ENCODE measurements at places on chromosomes 5 and 9.

DNA sequence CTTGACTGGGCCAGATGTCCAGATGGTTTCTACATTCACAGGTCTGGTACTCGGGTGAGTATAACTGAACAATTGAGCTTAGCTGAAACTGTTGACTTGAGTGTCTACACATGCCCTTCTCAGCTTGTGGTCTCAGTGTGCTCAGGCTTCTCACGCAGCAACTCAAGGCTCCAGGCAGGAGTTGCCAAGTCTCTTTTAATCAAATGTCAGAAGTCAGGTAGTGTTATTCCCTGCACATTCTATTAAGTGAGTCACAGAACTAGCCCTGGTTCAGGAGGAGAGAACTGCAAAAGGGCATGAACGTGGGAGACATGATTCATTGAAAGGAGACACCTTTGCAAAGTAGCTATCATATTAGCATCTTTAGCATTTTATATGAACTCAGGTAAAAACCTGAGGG lies 199.3 kb upstream of the ACTBL2 start:
- DNase-seq, result no peak

DNA sequence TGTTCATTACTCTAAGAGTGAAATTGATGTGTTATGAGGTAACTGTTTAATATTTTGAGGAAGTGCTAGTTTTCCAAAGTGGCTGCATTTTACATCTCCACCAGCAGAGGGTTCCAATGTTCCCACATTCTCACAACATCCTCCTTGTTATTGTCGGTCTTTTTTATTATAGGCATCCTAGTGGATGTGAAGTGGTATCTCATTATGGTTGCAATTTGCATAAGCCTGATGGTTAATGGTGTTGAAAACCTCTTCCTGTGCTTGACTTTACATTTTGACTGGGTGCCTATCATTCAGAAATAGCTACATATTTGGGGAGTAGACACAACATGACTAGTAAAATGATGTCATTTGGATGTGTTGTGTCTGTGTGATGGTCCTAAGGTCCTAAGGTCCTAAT lies 143.6 kb downstream of the MRPS30 start:
- no peak for DNase-seq

DNA sequence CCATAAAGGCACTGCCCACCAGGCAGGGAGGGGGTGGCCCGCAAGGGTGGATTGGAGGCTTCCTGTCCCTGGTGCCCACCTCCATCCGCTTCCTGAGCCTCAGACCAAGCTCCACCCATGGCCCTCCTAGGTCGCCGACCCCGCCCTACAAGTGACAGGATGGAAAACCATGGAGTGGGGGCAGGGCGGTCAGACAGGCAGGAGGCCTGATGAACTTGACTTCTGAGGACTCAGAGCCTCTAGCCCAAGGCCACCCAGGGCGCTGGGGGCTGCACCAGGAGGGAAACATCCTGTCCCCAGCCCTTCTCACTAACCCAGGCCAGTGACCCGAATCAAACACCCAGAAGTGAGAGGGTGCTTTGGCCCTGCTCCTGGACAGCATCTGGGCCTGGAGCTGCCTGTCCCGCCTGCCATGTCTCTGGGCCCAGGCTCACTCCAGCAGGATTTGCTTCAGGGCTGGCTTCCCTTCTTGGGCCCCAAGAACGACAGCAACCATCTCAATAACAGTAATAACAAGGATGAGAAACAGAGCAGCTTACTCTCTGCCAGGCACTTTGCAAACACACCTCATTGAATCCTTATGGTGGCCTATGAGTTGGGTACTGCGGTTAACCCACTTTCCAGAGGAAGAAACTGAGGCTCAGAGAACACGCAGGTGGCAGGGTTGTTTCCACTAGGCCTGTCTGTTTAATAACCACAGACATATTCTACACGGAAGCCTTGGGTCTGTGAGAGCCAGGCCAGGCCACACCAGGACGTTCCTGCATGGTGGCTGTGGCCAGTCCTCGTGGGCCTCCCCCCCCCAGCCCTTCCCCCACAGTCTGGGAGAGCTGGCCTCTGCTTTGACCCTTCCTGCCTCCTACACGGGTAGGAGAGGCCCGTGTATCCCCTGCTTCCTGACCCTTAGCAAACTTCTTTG lies 4.4 kb upstream of the ST6GALNAC6 start:
- DNase-seq, result no peak

DNA sequence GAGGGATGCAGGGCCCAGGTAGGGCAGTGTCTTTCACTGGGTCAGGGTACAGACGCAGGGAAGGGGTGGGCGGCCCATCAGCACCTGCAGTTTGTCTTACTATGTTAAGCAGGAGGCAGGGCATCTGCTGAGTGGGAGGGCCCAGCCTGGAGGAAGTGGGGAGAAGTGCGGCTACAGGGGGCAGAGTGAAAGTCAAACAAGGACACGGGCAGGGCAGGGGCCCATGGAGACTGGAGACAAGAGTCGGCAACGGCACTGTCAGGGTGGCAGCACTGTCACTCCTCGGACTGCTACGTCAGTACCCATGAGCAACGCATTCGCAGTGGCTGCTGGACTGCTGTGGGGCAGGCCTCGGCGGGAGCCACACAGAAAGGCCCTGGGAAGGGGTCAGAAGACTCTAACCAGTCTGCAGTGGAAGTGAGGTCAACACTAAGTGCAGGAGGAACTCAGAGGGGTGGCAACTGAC lies 19.7 kb downstream of the CAMSAP1 start:
- DNase-seq, result no peak

DNA sequence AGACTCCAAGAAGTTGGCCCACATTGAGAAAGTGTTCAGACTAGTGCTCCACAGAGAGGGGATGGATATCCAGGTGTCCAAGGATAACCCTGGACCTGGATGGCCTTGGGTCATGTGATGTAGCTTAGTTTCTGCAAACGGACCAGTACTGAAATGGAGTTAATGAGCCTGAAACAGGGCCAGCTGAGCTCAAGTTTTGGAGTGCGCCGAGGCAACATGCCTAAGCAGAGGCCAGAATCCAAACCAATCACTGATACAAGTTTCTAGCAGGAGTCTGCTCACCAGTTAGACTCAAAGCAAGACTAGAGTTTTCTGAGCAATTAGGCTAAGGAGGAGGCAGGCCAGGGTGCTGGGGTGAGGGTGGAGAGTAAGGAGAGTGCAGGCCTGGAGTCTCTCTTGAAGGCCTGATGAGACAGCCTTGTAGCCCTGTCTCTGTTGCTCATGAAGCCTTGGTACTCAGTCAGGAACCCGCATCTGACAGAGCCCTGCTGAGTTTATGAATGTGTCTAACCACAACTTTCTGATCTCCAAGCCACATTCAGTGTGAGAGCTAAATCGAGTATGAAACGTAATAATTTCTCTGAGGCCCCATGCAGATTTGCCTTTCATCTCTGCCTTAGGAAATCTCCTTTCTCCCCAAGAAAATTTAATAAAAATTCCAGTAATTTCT lies 68.9 kb upstream of the EQTN start:
- DNase-seq, result no peak

- DNase-seq, result no peak
These were observed 505.2 kb upstream of the RGMB start for GRCh38 chr5:98268162-98268860.

GRCh38 chr9:7103771-7104170 lies 346.0 kb downstream of the KDM4C start:
- no peak for DNase-seq

DNA sequence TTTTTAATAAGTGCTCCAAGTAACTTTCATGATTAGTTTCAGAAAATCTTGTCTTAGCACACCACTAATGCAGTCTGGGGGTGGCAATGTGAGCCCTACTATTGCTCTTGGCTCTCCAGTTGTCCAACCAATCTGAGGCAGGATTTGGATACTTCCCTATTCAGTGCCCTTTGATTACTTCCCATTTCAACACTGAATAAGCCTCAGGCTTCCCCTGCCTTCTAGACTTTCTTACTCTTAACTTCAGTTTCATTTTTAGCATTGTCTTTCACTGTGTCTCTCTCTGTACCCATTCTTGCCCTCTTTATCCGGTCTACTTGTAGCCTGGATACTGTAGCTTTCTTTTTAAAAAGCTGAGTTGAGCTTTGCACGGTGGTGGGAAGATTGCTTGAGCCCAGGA lies 186.1 kb downstream of the C9orf152 start:
- no peak for DNase-seq

DNA sequence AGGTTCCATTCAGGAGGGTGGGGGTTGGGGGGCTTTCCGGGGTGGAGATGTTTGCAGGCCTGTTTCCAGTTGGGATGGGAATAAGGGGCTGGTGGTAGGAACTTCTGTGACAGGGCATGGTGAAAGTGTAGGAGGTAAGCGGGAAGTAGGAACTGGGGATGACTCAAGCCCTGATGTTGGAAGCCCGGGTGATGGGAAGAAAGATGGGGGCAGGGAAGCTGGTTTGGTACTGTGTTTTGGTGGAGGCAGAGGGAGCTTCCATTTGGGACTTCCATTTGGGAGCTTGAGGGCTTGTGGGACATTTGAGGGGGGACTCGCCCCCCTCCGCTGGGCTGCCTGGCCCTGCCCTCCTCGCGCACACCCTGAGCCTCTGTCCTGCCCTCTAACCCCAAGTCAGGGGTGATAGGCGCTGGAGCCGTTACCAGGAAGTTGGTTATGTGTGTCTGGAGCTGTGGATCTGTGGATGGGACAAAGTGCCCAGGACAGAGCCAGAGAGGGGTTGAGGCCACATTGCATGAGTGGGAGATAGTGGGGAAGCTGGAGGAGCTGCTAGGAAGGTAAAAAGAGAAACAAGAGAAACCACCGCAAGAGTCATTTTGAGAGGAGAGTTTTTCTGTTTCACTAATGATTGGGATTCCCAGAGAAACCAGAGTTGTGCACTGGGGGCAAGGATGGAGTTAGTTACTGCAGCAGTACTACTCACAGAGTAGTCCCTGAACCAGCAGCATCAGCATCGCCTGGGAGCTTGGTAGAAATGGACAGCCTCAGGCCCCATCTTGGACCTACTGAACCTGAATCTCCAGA lies 6.6 kb downstream of the RGS14 start:
- DNase-seq, result no peak

All from stimulated activated CD8-positive, alpha-beta memory T cell treated with anti-CD3 and anti-CD28 coated beads, Interleukin-2, amount 100 ng/mL, for 1 hour (primary cell).